ENCODE measurements at places on chromosomes 7 and 10. TPM values are rescaled to one million over a fixed set of nuclear protein-coding genes. Genes with fewer than 3 reads are reported as not detected.

The PKD2L1 gene
- not detected for total RNA-seq

- no peak for DNase-seq
Measured at GRCh38 chr7:6007386-6007785, 1.5 kb downstream of the PMS2 start.

GRCh38 chr7:18458830-18459229 lies 36.7 kb upstream of the HDAC9 start:
- no peak for DNase-seq

The FGFR2 gene
- 135 TPM for total RNA-seq

The TNKS2 gene
- 35.1 TPM for total RNA-seq

DNA sequence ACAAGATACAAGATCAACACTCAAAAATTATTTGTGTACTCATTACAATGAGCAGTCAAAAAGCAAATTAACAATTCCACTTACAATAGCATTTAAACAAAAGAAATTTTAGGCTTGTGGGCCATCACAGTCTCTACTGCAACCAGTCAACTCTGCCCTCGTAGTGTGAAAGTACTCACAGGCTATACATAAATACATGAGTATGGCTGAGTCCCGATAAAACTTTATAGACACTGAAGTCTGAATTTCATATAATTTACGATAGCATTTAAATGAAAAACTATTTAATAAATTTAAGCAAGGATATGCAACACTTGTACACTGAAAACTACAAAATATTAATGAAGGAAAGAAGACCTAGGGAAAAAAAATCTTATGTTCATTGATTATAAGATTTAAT lies 90.1 kb downstream of the ZNF33B start:
- DNase-seq, result no peak

DNA sequence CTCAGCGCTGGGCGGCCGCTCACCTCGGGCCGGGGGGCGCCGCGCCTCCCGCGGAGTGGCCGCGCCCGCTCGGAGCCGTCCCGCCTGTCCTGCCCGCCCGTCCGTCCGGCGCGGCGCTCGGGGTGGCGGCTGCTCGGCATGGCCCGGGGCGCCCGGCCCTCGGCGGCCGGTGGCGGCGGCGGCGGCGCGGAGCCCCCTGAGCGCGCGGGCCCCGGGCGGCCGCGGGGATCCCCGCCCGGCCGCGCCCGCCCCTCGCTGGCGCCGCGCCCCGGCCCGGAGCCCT lies 338 bp downstream of the SDK1 start:
- no peak for DNase-seq

GRCh38 chr7:142583446-142583845 lies 165.8 kb upstream of the PRSS1 start:
- peak; percentile 47 for DNase-seq

The SPDYE2B gene
- total RNA-seq, result not detected

DNA sequence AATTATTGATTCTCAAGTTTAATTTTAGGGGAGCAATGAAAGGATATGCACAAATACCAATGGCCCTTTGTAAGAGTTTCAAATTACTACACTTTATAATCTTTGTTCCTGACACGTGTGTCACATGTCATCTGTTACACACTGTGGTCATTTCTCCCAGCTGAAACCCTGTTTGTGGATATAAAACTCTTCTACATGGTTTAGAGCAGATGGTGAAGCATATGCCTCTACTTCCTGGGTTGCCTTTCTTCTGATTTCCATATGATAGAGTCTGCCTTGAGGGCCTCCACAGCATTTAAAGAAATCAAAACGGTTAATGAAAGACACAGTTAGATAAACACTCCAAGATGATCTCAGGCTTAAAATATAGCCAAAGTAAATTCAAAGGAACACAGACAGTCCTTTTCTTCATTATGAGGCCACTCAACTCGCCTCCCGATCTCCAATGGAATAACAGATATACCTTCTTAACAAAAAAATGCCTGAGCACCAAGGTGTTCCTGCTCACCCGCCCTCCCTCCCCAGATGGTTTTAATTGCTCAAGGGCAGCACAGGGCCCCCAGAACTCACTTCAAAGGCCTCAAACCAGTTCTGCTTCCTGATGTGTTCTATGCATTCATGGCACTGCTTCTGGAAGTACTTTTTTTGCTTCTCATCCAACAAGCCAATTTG lies 75.0 kb downstream of the CPVL start:
- DNase-seq, result no peak

GRCh38 chr7:47586925-47587324 lies 5.0 kb upstream of the TNS3 start:
- no peak for DNase-seq

GRCh38 chr7:93046641-93047040 lies 71.1 kb downstream of the SAMD9 start:
- no peak for DNase-seq

- DNase-seq, result no peak
Measured at GRCh38 chr7:1151653-1152425, 8.2 kb downstream of the ZFAND2A start.

- no peak for DNase-seq
Measured at GRCh38 chr10:17335065-17335464, 107.0 kb downstream of the VIM start.

The EFCAB10 gene
- total RNA-seq, result not detected

DNA sequence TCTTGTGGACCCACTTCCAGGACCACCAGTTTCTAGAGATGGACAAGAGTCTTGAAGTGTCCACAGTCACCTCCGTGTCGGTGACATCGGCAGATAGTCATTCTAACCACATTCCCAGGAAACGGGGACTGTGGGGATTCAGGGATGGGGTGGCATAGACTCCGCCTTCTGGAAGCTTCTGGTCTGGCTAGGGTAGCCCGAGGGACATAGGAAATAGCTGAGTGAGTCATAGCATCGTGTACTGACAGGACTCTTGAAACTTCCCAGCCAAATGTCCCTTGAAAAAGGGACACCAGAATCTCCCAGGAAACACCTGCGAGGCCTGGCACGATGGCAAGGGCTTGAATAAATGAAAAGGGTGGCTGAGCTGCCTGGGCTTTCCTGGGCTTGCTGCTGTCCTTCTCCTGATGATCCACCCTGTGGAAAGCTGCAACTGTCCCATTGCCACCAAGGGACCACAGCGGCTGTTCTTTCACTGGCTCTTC lies 84.1 kb upstream of the LRRC4 start:
- DNase-seq, result no peak

The SERPINE1 gene
- total RNA-seq, result 6.6 TPM

DNA sequence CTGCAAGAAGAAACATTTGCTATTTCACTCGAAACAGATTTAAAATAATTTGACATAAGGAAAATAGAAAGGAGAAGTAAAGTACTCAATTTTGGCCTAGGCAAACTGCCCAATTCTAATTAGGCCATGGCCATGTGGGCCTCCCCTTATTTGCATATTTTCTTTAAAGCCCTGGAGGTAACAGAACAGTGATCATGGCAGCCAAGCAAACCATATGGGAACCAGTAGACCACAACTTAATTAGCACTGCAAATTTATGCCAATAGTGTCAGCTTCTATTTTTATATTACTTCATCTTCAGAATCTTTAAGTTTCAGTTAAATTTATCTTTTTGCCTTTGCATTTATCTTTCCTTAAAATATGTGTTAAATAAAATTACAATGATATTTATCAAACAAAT lies 63.3 kb upstream of the THSD7A start:
- no peak for DNase-seq

GRCh38 chr7:14673202-14673601 lies 229.3 kb downstream of the DGKB start:
- DNase-seq, result no peak

DNA sequence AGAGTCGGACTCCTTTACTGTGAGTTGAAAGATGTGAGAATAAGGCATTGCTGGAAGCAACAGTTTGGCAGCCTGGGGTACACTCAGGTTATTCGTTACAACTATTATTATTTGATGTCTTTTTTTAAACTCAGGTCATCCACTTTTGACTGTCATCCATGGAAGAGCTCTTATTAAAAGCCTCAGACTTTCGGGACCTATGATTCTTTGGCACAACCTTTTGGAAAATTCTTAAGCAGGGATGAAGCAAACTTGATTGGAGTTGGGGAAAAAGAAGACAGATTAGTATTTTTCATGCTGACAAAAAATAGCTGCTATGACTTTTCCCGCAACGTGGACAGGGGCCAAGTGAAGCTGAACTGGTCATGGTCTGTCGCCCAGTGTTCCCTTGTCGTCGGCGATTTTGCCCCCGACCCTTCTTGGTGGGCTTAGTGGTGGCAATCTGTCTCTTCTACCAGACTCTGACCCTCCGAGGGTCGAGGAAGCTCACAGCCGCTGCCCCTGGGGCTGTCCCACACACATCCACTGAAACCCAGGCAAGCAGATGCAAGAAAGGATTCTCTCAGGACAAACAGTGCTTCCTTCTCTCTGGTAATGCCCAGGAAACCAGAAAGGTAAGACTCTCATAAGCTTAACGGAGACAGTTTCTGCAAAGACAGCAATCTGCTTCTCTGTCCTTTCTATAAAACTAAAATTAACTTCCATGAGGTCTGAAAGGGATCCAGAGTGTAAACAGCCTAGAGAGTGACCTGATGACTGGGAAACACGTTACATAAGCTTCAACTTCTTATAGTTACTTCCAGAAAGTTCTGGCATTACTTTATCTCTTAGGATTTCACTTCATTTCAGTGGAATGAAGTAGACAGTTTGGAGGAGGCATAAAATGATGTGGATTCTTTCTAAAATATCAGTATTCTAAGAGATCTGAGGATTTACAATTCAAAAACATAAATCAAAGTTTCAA lies 1.0 kb downstream of the CPED1 start:
- no peak for DNase-seq

- DNase-seq, result peak; percentile 45
Measured at GRCh38 chr10:104209575-104210198, 22.5 kb downstream of the CFAP43 start.

DNA sequence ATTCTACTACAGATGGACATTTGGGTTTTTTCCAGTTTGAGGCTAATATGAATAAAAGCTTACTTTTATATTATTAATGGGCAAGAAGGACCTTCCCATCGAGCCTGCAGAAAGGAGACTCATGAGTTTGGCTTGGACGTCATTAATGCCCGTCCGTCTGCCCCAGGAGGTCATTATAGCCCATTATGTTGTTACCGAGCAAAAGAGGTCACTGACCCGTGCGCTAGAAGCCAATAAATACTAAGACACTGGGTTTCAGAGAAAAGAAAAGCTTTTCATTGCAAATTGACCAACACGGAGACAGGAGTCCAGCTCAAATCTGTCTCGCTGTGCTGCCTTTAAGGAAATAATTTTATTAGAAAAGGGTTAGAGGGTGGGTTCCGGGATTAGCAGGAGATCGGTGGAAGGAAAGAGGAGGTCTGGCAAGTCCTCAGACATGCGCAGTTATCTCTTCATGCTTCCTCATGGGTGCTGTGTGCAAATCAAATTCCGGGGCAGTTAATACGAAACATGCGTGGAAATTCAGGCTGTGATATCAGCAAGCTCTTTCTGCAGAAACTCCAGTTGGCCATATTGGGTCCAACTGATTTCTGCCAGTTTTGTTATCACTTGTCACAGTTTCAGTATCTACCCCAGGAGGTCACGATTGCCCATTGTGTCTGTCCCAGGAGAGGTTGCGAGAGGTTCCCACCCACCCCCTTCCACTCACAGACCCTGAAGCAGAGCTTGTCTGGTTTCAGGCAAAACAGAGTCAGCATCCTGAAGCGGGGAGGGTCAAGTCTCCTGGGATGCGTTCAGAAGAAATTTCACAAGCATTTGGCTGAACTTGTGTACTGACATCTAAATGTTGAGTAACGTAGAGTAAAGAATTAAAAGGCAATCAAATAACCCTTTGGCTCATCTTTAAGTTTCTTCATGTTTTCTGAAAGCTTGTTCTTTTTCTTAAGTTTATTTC lies 1.1 kb upstream of the GALNTL5 start:
- DNase-seq, result no peak

GRCh38 chr7:29806208-29806994 lies at the start of gene WIPF3:
WIPF3 (plus strand) TSS chr7:29806508; CDS start chr7:29834725, 28,217 bp downstream.
- DNase-seq, result no peak

DNA sequence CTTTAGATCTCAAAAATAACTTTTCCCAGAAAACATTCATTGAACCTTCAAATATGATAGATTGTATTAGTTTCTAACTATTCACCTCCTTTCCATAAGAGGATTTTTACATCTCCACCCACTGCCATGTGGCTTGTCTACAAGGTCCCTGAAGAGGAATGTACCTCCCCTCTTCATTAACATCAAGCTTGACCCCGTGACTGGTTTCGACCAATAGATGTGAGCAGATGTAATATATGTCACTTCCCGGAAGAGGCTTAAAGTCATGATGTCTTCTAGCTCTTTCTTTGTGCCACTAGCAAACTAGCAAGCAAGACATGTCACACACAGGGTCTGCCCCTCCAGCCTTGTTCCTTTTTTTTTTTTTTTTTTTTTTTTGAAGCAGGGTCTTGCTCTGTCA lies 6.9 kb downstream of the BAZ1B start:
- no peak for DNase-seq

DNA sequence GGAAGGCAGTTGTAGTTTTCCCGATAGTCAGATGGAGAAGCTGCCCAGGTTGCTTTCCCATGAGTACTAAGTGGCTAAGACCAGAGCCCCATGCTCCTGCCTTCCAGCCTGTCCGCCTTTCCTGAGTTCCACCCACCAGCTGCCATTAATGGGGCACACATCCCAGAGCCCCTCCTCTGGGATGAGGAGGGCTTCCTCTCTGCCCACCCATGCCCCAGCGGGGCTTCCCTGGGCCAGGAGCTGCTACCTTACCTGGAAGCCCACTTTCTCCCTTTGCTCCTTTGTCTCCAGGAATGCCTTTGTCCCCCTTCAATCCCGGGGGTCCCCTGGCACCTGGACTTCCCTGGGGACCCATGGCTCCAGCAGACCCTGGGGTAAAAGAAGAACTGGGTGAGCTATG lies 7.8 kb downstream of the SFTPD start:
- DNase-seq, result no peak

The EIF5AL1 gene
- 0.14 TPM for total RNA-seq

DNA sequence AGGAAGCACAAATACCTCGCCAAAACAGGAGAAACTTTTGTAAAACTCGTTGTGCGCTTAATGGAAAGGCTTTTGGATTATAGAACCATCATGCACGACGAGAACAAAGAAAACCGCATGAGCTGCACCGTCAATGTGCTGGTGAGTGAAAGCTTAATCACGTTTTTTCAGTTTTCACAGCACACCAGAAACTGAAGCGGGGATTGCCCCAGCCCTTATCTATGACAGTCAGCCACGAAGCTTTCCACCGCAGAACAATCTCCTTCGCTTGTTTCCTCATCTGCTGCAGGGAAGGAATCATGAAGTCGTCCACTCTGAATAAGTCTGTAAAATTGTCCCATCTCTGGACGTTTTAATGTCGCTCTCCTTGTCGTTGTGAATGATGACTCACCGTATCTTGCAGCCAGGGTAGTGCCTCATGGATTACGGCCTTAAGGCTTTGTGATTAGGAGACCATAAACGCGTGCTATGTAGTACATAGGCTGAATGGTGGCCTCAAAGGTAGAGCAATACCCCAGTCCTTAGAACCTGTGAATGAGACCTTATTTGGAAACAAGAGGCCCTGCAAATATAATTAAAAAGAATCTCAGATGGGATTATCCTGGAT lies 174.9 kb upstream of the NPS start:
- no peak for DNase-seq

Measured in mucosa of gallbladder (tissue), 1 donor.